Left colon (tissue), 2 donors: ENCODE measurements at places on chromosomes 11 and 22.

GRCh38 chr11:78646564-78647185 is 72.0 kb upstream of the NARS2 start:
- DNase-seq, result peak; percentile 73

- DNase-seq, result peak; percentile 74
These were observed 3.6 kb downstream of the SEPTIN5 start for GRCh38 chr22:19717691-19718455.

DNA sequence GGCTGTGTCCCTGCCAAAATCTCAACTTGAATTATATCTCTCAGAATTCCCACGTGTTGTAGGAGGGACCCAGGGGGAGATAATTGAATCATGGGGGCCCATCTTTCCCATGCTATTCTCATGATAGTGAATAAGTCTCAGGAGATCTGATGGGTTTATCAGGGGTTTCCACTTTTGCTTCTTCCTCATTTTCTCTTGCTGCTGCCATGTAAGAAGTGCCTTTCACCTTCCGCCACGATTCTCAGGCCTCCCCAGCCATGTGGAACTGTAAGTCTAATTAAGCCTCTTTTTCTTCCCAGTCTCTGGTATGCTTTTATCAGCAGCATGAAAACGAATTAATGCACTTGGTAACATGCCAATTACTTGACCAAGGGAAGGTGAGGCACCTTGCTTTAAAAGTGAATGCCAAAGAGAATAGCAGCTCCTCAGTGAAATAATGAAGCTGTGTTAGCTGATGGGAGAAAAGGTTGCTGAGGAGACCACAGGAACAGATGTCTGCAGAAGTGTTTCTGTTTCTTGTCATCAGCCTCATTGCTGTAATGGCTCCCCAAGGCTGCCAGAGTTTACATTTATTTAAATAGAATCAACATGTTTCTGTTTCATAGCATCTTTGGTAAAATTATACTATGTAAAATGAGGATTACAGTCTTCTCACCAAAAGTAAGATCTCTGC is 89.0 kb upstream of the CD44 start:
- no peak for DNase-seq

GRCh38 chr22:50607659-50608020 is 7.0 kb downstream of the MAPK8IP2 start:
- DNase-seq, result no peak

DNA sequence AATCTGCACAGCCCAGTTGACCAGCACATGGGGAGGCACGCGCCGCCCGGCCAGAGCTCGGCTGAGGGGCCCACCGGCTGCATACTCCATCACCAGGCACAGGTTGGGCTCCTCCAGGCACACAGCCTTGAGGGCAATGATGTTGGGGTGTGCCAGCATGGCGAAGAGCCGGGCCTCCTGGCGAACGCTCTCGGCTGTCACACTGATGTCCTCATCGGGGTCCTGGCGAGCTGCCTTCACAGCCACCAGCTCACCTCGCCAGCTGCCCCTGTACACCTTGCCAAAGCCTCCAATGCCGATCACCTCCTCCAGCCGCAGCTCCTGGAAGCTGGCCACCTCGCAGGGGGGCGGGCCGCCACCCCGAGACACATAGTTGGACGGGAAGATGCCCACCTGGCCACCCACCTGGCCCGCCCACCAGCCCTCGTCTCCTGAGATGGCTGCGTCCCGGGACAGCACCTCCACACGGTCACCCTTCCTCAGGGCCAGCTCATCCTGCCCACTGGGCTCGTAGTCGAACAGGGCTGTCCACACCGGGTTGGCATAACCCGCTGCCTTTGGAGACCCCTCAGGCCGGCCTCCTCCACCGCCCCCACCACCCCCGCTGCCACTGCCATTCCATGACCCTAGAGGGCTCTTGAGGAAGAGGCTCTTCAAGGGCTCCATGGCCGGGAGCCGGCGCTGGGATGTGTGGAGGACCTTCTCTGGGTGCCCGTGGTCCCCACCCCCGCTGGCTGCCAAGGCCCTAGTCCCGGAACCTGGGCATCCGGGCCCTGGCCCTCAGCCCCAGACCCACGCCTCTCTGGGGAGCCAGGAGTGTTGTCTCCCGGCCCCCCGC is 711 bp downstream of the MAP3K11 start:
- no peak for DNase-seq

- no peak for DNase-seq
These were observed 11.3 kb upstream of the CD5 start for GRCh38 chr11:61090982-61091372.

DNA sequence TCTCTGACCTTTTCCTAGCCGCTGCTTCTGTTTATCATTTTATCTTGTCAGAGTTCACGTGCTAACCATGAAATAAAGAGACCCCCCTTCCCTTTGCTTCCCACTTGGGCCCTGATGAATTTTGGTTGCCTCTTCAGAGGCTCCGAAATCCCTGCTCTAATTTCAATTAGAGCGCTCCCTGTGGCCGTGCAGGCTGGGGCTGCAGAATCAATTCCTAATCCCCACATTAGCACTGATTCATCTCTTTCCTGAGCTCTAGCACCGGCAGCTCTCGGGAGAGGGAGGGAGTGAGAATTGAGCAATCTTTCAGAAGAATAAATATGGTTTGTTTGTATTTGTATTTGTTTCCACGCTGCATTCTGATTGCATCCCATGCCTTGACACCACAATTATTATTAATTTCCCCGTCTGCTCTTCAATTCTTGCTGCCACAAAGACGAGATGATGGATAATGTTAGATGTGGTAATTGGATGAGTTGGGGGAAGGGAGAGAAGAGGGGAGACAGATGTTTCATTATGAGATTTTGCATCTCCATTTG is 76.9 kb downstream of the NTM start:
- DNase-seq, result no peak

GRCh38 chr11:60767388-60767811 is 10.7 kb downstream of the MS4A15 start:
- DNase-seq, result no peak

GRCh38 chr11:20111871-20112270 is 48.4 kb downstream of the DBX1 start:
- DNase-seq, result no peak

GRCh38 chr11:77557553-77557952 is 32.2 kb upstream of the AQP11 start:
- no peak for DNase-seq

GRCh38 chr11:57196596-57196995 is 14.8 kb downstream of the LRRC55 start:
- no peak for DNase-seq

- no peak for DNase-seq
These were observed 1.5 kb downstream of the SF1 start for GRCh38 chr11:64776875-64777274.

DNA sequence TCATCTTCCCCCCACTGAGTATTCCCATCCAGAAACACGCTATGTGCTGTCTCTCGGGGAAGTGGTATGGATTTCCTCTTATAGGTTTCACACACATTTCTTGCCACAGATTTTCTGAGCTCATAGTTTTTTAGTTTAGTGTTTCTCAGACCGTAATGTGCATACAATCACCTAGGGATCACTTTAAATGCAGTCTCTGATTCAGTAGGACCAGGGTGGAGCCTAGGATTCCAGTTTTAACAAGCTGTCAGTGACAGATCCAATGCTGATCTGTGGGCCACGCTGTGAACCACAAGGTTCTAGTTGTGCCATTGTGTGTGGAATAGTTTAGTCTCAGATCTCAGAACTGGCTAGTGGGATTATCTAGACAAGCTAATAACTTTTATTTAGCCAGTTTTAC is 23.7 kb upstream of the CXCR5 start:
- no peak for DNase-seq

DNA sequence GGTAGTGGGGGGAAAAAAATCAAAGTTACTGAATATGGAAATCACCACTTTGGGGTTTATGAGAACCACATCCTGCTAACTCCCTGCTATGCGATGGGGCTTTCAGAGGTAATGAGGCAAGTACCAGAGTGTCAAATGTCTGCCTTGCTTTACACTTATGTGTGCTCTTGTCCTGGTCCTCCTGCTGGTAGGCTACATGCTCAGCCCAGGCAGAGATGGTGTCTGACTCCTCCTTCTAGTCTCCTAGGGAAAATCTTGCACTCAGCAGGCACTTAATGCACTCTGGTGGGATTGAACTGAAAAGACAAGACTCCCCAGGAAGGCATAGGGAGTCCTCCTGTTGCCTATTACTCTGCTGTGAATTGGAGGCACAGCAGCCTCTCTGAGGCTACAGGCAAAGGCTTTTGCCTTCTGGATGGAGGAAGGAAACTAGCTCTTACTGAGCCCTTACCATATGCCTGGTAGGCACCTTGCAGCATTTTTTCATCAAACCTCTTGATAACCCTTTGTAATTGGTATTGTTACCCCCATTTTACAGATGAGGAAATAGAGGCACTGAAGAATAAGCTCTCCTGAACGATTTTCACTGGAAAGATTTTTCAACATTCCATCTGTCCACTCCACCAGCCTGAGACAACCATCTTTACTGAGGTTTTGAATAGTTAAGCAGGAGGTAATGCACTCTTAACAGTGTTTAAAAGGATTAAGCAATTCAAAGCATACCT is 132.1 kb upstream of the PAX6 start:
- DNase-seq, result no peak

DNA sequence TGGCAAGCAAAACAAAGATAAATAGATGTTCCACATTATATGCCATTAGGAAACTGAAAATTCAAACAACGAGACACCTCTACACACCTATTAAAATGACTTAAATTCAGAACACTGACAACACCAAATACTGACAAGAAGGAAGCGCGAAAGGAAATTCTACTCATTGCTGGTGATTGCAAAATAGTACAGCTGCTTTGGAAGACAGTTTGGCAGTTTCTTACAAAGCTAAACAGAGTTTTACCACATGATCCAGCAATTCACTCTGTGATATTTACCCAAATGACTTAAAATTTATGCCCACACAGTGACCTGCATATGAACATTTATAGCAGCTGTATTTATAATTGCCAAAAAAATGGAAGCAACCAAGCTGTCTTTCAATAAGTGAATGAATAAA is 232.6 kb downstream of the CASP12 start:
- no peak for DNase-seq

DNA sequence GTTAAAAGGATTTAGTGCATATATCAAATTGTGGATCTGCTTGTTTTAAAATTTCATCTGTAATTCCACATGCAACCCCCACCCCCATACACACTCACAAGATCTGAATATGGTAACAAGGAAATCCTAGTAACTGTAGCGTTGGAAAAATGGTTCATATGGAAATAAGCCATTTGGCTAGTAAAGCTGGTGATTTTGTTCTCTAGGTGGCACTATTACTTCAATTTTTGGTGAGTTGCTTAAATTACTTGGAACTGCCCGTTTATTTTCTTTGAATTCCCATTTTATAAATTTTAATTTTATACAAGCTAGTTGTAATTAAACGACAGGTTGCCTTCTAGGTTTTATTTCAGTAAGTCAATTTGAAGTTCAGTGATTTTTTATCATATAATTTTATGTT is 5.3 kb downstream of the BDNF start:
- DNase-seq, result no peak

DNA sequence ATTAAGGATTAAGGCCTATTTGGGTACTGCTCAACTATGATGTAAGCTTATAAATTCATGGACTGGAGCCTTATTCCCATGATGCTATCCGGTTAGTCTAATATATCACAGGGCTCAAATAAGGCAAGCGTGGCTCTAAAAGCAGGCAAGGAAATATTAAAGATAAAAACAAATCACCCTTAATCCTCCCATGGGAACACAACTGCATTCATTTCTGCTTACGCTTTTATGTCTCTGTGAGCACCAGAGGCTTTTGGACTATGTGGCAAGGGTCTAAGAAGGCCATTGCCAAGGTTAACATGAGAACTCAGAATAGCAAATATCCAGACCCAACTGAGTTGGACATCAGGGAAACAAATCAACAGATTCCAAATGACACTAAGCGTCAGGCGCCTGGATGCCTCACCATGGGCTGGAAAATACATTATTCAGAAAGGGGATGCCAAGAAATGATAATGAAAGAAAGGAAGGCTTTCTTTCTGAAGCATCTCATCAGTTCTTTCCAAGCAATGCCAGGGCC is 138.1 kb downstream of the SLC1A2 start:
- no peak for DNase-seq

- no peak for DNase-seq
These were observed 40.1 kb downstream of the ZBTB16 start for GRCh38 chr11:114099392-114100178.

DNA sequence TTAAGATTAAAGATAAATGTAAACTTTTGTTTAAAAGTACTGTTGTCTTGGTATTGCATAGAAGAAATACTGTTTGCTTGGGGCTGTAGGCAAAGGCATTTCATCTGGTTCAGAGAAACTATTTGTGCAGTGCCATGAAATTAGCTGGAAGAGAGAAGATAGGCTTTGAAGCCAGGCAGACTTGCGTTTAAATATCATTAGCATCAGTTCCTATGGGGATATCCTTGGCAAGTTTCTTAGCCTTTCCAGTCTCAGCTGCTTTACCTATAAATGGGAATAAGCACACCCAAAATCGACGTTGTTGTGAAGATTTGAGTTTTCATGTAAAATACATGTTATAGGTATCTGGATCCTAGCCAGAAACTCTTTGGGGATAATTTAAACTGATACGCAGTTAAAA is 133.9 kb downstream of the FBXO7 start:
- DNase-seq, result no peak

- DNase-seq, result no peak
These were observed 632.3 kb upstream of the CCDC90B start for GRCh38 chr11:83918476-83918875.

- no peak for DNase-seq
These were observed 21.1 kb downstream of the FXYD6 start for GRCh38 chr11:117855186-117855845.
